Thoracic aorta (tissue), 2 donors: ENCODE measurements at places on chromosomes 5 and 9. TPM values are rescaled to one million over a fixed set of nuclear protein-coding genes. Genes with fewer than 3 reads are reported as not detected.

The PLPP6 gene
- total RNA-seq, result 4.5 TPM

GRCh38 chr9:111052791-111053190, 14.5 kb upstream of the LPAR1 start:
- DNase-seq, result no peak

- DNase-seq, result no peak
These were observed 559.2 kb upstream of the TLE4 start for GRCh38 chr9:79012561-79012960.

The RELL2 gene
- total RNA-seq, result 3.2 TPM

The JAKMIP2 gene
- 1.6 TPM for total RNA-seq

The GOLM1 gene
- total RNA-seq, result 17.8 TPM

DNA sequence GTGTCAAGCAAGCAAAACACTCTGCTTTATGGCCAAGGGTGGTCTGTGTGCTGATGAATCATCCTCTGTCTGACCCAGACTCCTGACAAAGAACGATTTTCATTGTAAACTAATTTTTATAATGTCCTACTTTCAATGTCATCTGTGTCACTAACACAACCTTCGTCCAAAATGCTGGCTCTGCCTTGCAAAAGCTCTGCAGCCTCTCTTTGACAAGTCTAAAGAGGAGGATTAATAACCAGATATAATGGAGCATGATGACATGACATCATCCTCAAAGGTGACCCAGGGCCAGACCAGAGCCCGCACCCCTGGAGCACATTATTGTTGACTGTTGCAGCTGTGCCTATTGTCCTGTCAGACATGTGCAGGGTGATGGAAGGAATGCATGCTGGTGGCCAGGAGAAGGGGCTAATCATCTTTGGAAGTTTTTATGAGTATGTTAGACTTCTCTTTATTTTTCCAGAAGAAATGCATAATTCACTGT, 589.4 kb downstream of the NR2F1-AS1 start:
- DNase-seq, result no peak

The FOXD1 gene
- total RNA-seq, result 10.0 TPM

DNA sequence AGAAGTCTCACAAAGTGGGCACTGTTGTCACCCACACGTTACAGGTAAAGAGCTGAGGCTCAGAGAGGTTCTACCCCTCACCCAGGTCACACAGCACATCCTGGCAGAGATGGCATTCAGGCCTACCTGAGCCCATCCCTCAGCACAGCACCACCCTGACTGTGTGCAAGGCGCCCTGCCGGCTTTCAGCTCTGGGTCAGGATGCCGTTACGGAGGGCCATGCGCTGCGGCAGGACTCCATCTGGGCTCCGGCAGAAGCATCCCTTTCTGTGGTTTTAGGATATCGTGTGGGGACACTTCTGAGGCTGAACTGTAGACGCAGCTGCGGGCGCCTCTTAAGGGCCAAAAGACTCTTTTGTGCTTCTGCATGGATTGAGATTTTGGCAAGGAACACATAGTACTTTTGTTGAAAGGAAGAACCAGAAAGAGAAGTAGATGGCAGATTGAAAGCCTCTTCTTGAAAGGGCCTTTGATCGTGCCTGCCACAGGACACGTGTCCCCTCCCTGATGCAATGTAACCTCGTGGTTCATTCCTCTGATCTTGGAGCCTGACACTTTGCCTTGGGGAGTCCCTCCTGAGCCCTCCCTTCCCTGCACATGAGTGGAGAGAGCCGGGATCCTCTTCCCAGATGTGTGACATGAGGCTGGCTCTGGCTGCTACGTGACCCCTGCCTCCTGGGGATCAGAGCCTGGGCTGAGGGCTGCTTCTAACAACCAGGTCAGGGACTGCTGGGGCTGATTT, 31.3 kb downstream of the USP20 start:
- DNase-seq, result no peak

DNA sequence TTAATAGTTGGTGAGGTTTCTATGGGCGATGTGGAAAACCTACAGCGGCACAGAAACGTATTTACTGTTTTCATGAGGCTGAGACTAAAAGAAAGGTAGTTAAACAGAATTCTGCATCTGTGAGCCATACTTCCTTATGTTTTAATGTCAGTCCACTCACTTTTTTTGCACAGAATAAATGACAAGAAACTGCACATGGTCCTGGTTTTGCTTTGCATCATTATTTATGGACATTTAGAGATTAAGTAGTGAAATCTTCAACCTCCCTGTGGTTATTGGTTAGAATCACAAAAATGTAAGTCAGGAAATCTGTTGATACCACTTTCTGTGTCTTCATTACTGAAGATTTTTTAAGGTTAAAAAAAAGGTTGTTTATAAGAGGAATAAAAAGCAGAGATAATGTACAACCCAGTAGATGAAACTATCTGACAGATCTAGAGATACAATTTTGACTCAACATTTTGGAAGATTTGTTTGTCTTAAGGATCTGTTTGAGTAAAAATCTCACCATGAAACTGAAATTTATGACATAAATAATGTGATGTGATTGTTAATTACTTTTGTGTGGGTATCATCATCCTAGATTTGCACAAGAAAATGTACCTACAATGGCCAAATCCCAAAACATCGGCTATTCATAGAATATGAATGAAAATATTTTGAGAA, 2.4 kb downstream of the PRR16 start:
- DNase-seq, result no peak

DNA sequence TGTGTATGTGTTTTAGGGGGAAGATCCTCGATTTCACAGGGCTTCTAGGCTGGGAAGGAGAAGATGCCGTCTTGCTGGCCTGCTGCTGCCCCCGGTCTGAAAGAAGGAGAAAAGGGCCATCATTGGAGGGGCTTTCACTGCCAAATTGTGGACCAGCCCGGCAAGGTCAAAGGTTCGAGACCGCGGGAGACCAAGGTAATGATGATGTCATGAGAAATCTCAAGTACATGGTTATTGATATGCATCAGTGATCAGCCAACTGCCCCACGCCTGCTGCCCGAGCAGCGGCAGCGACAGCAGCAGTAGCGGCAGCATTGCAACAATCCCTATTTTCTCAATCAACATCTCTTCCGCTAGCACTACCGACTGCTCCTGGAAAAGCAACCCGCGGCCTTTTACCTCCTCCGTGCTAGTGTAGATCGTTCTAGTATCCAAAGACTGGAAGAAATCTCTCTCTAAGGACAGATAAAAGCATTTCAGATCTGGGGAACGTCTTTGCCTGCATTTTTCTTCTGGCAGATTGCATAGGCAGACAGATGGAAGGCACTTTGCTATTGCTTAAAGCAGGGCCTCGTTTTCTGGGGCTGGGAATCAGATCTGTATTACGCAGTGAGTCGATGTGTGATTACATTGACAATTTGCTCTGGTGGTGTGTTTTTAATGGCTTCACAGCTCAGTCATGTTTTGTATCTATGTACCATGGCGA, 215.3 kb downstream of the MEF2C start:
- no peak for DNase-seq

DNA sequence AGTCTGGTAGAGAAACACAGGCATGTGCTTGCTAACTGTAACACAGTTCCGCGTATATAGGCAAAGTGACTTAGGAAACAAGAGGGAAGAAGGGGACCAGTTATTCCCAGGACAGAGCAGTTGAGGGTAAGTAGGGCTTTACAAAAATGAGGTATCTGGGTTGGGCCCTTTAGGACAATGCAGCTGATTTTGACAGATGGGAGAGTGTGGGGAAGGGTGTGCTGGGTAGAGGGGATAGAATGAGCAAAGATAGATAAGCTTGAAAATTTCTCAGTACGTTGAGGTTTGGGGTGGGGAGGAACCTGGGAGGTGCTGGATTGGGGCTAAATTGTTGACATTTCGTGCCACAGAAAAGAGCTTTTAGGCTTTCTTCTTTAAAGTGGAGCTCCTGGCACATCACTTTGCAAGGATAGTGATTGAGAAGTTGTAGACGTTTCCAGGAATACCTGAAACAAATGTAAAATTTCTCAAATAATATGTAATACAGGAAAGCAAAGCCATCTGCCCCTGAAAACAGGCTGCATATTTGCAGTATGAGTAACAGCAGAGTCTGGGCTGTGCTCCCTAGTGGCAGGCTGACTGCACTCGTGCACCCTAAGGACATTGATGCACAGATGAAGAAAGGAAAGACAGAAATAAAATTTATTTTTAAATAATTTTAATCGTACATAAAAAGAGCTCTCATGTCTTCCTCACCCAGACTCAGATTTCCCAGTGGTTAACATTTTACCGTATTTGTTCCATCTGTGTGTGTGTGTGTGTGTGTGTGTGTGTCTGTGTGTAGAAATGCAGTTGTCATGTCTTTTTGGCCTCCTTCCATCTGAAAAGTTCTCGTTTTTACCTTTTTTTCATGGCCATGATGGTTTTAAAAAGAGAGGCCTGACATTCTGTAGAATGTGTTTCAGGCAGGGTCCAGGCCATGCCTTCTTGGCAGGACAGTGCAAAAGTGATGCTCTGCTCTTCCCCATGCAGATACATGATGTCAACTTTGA, 144.9 kb upstream of the DMRT1 start:
- no peak for DNase-seq

The TAS2R1 gene
- total RNA-seq, result not detected

DNA sequence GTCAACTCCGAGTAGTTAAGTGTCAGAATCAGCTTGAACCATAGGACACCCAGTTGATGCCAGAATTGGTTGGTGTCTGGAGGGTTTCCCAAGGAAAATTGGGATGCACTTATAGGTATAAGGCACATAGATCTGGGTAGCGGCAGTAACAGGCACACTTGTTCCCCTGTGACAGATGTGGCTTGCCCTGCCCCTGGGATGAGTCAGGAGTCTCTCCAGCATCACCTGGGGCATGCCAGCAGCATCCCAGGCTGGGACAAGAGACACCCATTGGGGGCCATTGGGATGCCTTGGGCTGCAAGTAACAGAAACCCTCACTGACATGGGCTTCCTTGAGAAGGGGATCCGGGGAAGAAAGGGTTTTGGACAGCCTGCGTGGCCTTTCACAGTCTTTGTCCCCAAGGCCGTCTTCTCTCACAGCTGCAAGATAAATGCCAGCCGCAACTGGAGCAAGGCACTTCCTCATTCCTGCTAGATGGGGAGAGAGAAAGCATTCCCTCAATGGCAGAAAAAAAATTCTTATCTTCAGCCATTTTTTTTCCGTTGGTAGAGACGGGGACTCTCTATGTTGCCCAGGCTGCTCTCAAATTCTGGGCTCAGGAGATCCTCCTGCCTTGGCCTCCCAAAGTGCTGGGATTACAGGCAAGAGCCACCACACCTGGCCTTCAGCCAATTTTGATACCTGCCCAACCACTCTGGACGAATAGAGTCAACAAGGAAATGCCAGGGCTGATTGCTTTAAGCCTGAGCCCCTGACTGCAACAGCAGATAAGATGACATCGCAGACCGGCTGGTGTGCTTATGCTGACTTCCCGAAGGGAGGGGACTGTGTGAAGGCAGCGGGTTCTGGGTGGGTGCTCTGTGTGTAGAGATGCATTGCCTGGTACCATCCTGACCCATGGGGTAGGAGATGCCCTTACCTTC, 13.3 kb upstream of the RNF130 start:
- no peak for DNase-seq

DNA sequence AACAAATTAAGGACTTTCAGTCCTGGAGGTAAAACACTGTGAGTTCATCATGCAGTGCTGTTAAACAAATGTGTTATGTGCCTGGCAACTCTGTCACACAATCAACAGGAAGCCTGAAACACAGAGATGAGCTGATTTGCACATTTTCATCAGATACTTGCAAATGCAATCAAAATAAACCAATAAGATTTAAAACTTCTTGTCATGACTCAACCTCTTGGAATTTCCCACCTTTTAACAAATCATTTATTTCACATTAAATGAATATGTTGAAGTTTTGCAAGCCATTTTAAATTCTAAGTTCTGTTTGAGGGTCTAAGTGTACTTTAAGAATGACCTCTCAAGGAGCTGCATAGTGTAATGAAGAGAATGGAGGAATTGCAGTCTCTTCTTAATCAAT, 64.4 kb downstream of the ANXA1 start:
- no peak for DNase-seq

- no peak for DNase-seq
These were observed 223.8 kb downstream of the SEC61B start for GRCh38 chr9:99445920-99446319.

- DNase-seq, result no peak
These were observed 46.7 kb downstream of the IL31RA start for GRCh38 chr5:55897905-55898304.

DNA sequence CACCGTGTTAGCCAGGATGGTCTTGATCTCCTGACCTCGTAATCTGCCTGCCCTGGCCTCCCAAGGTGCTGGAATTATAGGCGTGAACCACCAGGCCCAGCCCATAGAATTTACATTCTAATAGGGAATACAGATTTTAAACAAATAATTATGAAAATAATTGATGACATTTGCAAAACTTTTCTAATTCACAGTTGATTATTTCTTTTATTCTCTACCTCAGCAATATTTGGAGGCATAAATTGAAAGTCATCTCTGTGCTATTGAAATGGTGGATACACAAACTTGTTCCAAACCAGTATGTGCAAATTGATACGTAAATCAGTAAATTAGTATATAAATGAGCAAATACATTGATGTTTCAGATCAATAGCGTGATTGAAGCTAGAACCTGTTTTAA, 8.2 kb downstream of the BNIP1 start:
- no peak for DNase-seq

The GABRB2 gene
- 0.78 TPM for total RNA-seq

The OSMR gene
- total RNA-seq, result 190 TPM

GRCh38 chr9:135819905-135820304, 87.4 kb downstream of the CAMSAP1 start:
- DNase-seq, result no peak

The BTNL3 gene
- total RNA-seq, result not detected
